ELF-1 (cell line): ENCODE measurements at places on chromosomes 1 and 21.

DNA sequence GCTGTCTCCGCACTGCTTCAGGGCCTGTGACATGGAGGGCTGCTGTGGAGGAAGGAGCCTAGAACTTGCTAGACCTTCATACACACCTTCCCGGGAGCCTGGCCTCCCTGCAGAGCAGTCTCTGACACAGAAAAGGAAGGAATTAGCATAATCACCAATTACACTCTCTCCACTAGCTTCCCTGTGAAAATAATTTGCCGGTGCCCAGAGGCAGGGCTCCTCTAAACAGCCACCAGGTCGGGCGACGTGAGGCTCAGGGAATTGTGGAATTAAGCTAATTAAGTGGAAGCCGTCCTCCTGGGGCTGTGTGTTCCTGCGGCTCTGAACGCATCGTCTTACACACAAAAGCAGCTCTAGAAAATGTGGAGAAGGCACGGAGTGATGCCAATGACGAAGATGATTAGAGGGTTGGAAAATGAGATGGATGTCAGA is 82.6 kb downstream of the NENF start:
- DNase-seq: peak; percentile 87

- DNase-seq: no peak
These were observed 425.9 kb upstream of the PROX1 start for GRCh38 chr1:213561870-213562269.

GRCh38 chr1:213104604-213105003 is 53.6 kb downstream of the RPS6KC1 start:
- DNase-seq: no peak

DNA sequence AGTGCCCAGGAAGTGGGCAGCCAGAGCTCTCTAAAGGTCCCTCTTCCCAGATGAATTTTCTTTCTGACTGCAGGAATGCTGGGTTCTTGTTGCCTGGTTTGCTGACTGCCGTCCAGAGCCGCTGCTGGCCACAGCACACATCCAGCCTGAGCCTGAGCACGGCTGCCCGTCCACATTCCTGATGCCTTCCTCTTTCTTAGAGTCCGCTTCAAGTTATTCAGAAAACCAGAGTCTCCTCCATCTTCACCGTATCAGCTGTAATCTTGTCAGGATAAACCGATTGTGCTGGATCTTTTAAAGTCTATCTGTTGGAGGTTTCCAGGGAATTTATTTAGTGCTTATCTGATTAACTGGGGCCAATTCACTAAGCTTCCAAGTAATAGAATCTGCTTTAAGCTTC is 84.8 kb upstream of the BCAR3 start:
- peak; percentile 79 for DNase-seq

- no peak for DNase-seq
These were observed 122.4 kb downstream of the TOMM20 start for GRCh38 chr1:235006132-235006721.

- no peak for DNase-seq
These were observed 93.9 kb upstream of the CD34 start for GRCh38 chr1:208004851-208005250.
